ENCODE measurements at places on chromosomes 12 and 14.

- no peak for DNase-seq
These were observed 37.5 kb downstream of the EID3 start for GRCh38 chr12:104340925-104341611.

DNA sequence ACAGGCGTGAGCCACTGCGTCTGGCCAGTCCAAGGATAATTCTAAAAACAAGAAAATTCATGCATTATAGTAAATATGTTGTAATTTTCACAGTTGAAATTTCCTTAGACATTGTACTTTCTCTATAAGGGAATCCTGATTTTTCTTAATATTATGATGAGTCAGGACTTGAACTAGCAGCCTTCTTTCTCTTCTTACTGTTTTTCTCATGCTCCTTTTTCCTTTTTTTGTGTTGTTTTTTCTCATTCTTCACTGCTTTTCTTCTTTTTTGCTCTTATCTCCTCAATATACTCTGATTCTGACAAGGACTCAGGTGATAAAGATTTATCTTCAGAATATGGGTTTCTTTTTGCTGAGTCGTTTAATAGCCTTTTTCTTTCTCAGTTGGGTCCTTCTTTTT lies 117.7 kb downstream of the LMNTD1 start:
- no peak for DNase-seq

DNA sequence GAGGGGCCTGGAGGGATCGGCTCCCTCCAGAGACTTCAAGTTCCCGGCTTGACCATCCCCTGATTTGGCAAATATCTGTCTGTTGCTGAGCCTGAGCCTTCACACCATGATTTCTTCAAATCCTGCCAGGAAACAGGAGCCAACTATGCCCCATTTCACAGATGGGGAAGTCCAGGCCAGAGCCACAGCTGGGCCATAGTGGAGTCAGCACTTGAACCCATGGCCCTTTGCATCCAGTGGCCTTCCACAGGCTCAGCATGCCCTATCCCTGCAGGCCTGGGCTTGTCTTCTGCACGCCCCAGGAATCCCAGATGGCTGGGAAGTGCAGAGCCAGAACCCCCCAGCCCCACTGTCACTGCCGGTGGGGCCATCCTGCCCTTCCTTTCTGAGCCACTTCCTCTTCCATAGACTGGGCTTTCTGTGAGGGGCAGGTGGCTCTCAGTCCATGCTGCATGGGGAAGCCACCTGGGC lies 44.9 kb downstream of the CYP46A1 start:
- peak; percentile 81 for DNase-seq

GRCh38 chr14:39016733-39017095 lies 86.3 kb downstream of the SEC23A start:
- no peak for DNase-seq

DNA sequence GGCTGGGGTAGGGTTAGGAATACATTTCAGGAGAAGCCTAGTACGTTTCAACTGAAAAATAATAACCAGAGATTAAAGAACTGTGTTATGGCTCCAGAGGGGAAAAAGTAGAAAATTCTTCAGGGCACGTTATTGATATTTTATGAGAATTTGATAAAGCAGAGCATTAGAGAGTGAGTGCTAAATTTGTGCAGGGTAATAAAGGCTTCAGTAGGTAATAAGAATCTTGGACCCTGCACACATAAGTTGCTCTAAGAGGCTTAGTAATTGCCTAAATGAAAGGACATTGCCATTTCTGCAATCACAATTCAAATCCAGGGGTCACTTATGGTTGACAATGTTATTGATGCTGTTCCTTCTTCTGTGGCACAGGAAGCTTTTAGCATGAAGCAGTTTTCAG lies 439.4 kb upstream of the DCN start:
- no peak for DNase-seq
